ENCODE measurements at places on chromosomes 7 and 10.

DNA sequence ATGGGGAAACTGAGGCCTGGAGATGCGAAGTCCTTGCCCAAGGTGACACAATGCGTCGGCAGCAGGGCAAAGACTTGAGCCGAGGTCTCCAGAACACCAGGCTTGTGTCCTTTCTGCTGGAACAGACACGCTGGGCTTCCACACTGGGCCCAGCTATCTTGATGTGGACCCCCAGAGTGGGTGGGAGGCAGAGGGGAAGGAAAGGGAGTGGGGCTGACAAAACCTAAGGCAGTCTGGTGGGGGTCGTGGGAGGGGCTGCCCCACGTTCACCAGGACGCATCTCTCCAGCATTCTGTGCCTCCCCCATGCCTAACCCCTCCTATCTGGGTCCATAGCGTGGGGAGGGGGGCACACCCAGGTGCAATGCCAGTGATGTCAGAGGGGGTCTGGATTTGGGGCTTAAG, 38.1 kb downstream of the PPIF start:
- DNase-seq = no peak

DNA sequence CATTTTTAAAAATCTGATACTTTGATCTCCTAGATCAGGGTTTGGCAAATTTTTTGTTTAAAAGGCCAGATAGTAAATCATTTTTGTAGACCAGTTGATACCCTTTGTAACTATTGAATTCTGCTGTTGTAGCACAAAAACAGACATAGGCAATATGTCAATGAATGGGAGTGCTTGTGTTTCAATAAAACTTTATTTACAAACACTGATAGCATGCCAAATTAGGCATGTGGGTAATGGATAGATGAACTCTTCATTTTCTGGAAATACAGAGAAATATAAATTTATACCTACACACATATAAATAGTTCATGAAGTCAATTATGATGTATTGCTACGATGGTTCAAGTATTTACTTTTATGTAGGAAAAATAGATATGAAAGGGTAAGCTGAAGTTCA, 60.4 kb downstream of the SEMA3A start:
- DNase-seq = no peak

DNA sequence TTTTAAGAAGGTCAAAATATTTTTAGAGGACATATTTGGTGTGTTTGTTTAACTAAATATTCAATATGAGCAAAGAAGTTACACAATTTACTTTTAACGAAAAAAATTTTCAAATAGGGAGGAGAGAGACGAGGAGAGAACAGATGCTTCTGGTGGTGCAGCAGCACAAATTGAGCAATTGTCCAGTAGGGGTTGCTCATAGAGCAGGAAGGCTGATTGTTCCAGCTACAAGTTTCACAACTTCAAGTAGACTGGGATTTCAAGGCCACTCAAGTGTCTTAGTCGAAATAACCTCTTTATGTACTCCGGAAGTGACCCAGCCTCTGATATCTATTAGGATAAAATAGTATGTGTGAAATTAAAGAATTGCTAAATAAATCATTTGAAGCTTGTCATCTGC, 197.9 kb downstream of the HDAC9 start:
- DNase-seq = no peak

DNA sequence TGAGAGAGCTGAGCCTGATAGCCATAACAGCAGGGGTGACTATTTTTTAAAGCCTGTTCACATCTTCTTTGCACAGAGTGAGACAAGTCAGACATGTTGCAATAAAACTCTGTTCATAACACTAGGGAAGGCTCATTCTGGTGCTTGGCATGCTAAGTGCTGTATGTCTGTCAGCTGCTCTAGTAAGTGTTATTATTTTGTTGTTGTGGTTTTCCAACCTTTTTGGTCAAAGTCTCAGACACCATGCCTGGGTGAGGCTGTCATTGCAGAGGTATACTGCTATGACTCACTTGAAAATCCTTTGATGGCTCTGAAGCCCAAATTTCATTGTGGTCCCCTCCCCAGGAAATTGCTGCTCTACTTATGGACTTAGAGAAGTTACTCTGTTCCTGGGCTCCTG, 129.7 kb downstream of the ADRA2A start:
- no peak for DNase-seq

- DNase-seq = no peak
These were observed 18.2 kb downstream of the SEC31B start for GRCh38 chr10:100501423-100501822.

DNA sequence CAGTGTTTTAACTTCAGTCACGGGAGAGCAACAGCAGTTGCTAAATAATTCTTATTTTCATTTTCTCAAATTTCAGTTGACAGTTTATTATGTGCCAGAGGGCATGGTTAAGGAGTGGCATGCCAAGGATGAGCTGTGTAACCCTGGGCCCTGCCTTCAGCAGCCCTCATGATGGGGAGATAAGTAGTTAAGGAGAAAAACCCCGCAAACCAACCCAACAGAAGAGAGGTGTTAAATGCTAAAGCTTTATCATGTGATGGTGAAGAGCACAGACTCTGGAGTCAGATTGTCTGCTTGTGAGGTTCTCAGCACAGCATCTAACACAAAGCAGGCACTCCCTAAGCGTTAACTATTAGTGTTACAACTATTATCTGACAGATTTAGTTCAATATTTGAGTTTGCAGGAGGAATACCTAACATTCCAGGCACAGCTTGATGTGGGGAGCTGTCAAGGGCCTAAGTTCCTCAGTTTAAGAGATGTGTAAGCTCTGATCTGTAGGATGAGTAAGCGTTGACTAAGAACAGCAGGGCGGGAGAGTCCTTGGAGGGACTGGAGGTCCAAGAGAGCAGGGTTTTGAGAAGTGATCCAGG, 29.6 kb downstream of the STAM start:
- DNase-seq = no peak

GRCh38 chr10:6089334-6090219, 743 bp downstream of the RBM17 start:
- no peak for DNase-seq

Data from cortex of kidney (tissue), 1 donor.